CD4-positive, CD25-positive, alpha-beta regulatory T cell (primary cell): ENCODE measurements at places on chromosomes 7 and 10. TPM values are rescaled to one million over a fixed set of nuclear protein-coding genes. Genes with fewer than 3 reads are reported as not detected.

Gene FZD1
- not detected for polyA plus RNA-seq

Gene CALML3
- not detected for polyA plus RNA-seq

Gene MYOF
- 0.54 TPM for polyA plus RNA-seq

Gene OR2A42
- not detected for polyA plus RNA-seq

Gene AKR1C3
- 8.9 TPM for polyA plus RNA-seq

Gene ANKRD30A
- polyA plus RNA-seq, result not detected

Gene ASAH2B
- polyA plus RNA-seq, result 6.0 TPM

Gene NUDT13
- polyA plus RNA-seq, result 0.49 TPM

Gene ZNF804B
- polyA plus RNA-seq, result not detected

Gene WNT16
- not detected for polyA plus RNA-seq

Gene CALCR
- polyA plus RNA-seq, result not detected

Gene ARMC3
- not detected for polyA plus RNA-seq

Gene BEND7
- polyA plus RNA-seq, result not detected

Gene CYP2E1
- not detected for polyA plus RNA-seq

Gene LRMDA
- not detected for polyA plus RNA-seq

Gene GPC2
- polyA plus RNA-seq, result 0.16 TPM

Gene ZEB1
- polyA plus RNA-seq, result 26.2 TPM
